ENCODE measurements at places on chromosomes 7 and 10.
A peak's percentile ranks its signal among the peaks of the same experiment; 100 is the strongest.

DNA sequence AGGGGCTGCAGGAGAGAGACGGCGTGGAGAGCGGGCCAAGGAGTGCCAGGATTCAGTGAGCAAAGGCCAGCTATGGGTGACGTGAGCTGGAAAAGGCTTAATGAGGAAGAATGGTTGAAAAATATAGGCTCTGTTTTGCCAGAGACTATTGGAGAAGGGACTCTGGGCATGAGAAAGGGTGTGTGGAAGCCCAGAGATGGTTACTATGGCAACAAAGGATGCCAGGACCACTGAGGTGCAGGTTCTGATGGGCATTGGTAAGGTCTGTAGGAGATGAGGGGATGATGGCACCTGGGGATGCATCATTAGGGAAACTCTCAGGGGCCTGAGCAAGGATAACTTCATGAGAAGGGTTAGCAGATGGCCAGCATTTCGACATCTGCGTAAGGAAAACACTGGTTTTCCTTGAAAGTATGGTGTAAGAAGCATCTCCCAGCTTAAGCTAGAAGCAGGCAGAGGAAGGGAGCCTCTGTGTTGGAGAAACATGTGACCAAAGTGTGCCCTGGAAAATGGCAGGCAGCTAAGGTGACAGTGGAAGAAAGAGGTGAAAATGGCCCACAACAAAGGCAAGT lies 21.6 kb upstream of the FAM180A start:
- DNase-seq: no peak

DNA sequence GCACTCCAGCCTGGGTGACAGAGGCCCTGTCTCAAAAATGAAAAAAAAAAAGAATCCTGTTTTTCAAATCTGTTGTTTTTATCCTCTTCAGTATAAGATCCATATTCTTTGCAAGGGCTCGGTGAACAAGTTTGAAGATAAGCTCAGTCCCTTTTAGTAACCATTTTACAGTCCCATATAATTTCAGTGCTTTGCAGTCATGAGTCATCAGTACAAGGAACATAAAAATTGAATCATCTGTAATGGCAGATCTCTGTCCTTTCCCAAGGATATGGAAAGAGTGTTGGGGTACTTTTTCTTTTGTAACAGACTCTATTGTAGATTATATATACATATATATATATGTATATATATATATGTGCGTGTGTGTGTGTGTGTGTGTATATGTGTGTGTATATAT lies 52.2 kb upstream of the ZPBP start:
- DNase-seq: no peak

- peak; percentile 35 for DNase-seq
Measured at GRCh38 chr7:28623105-28623730, 210.9 kb downstream of the CREB5 start.

- peak; percentile 17 for DNase-seq
Measured at GRCh38 chr7:96426027-96426426, 104.1 kb upstream of the SLC25A13 start.

DNA sequence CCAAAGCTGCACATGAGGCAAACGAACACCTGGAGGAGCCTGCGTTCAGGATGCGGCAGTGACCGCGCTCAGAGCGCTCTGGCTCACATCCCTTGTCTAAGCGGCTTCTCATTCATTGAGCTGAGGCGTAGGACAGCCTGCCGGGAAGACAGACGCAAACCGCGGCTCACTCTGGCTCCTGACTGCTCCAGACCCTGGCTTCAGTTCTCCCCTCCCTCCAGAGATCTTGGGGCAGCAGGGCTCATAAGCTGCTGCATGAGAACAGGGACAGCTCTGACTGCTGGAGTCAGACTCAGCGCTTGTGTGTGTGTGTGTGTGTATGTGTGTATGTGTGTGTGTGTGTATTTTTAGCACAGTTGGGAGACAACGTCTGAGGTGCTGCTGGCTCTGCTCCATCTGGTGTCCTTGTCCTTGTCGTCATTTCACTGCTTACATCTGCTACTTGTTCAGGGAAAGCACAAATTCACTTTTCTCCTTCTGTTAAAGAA lies 15.8 kb upstream of the LYZL2 start:
- no peak for DNase-seq

DNA sequence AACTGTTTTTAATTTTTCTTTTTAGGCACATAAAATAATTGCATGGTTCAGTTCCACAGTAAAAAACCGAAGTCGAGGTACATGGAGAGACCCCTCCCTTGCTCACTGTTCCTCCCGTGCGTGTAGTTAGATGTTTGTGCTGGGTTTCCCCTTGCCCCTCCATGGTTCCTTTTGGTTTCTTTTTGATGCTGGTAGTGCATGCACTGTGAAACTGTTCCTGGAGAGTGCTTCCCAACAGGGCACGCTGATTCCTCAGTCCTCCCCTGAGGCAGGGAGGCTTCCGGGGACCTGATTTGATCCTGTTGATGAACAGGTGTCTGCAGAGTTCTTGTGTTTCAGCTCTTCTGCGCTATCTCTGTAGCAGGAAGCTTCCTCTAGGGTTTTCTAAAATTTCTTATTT lies 69.5 kb downstream of the ADCY1 start:
- no peak for DNase-seq

DNA sequence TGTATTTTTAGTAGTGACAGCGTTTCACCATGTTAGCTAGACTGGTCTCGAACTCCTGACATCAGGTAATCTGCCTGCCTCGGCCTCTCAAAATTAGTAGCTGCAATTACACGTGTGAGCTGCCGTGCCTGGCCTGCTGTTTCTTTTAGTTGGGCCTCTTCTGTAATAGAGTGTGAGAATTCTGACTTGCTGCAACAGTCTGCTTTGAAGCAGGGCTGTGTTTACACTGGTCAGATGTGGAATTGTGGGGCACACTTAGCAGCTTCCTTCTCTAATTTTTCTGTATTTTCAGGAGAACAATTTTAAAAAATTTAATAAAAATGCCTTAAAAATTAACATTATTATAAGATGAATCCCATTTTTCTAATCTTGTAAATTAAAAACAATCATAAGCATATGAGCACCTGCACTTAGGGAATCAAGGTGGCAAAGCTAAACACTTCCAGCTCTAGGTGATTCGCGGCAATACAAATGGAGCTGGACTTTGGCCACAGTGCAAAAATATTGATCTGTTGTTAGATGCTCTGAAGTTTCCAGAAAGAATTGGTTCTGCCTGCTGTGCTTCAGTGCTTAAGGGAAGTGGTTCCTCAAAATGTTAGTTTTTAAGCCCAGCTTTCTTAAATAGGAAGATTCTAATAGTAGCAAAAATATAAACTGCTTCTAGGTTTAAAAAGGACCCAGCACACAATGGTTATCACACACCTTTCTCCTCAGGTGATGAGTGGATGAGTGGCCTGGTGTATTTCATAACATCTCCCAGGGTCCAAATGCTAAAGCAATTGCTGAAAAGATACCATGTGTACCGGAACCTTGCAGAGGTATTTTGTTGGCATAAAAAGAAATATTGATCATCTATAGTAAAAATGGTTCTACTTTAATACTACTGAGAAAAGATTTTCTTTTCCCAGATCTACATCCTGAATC lies 63.5 kb upstream of the ATRNL1 start:
- DNase-seq: no peak

GRCh38 chr7:1201916-1202315 lies 30.8 kb upstream of the UNCX start:
- no peak for DNase-seq

DNA sequence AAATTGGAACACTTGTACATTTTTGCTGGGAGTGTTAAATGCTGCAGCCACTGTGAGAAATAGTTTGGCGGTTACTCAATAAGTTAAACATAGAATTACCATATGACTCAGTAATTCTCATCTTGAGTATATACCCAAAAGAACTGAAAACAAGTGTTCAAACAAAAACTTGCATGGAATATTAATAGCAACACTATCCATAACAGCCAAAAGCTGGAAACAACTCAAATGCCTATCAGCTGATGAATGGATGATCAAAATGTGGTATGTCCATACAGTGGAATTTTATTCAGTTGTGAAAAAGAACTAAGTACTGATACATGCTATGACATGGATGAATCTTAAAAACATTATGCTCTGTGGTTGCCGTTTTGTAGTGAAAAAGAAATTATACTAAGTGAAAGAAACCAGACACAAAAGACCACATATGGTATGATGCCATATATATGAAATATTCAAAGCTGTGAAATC lies 63.0 kb upstream of the SP4 start:
- DNase-seq: no peak

GRCh38 chr10:7956508-7956907 lies 98.0 kb upstream of the GATA3 start:
- DNase-seq: peak; percentile 57

GRCh38 chr10:132965411-132966057 lies 23.2 kb upstream of the CFAP46 start:
- DNase-seq: no peak

GRCh38 chr7:26580064-26580591 lies 284.3 kb downstream of the SKAP2 start:
- DNase-seq: no peak

DNA sequence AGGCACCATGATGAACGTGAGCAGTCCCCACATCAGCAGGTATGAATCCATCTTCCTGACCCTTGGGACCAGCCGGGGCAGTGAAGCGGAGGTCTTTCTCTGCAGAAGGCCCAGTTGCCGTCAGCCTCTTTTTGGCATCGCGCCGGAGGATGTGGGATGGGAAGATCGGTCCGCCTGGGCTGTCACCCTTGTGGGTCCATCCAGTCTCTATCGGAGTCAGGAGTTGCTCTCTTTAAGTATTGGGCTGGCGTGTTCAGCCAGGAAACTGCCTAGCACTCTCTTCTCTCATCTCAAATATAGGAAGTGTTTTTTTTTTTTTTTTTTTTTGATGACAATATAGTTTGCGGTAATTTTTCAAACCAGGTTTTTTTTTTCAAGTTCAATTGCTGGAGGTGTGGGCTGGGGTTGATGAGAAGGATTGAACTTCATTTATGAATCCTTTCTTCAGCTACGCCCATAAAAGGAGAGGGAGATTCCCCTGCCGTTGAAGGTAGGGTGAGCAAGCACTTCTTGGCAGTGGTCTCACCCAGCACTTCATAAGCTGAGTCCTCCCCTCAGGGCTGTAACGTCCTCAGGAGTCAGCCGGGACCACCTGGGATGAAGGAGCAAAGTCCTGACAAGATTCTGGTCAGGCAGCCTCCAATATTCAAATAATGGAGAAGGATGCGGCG lies at the start of gene IL2RA:
Gene IL2RA (minus strand): TSS at position 267 of the 671 bp plus-strand sequence. CDS start 216 bp downstream, at position 51.
- DNase-seq: no peak

GRCh38 chr10:22606164-22606614 lies 108.2 kb downstream of the PIP4K2A start:
- DNase-seq: peak; percentile 90

- DNase-seq: peak; percentile 60
Measured at GRCh38 chr7:23544913-23545354, 13.2 kb upstream of the TRA2A start.

DNA sequence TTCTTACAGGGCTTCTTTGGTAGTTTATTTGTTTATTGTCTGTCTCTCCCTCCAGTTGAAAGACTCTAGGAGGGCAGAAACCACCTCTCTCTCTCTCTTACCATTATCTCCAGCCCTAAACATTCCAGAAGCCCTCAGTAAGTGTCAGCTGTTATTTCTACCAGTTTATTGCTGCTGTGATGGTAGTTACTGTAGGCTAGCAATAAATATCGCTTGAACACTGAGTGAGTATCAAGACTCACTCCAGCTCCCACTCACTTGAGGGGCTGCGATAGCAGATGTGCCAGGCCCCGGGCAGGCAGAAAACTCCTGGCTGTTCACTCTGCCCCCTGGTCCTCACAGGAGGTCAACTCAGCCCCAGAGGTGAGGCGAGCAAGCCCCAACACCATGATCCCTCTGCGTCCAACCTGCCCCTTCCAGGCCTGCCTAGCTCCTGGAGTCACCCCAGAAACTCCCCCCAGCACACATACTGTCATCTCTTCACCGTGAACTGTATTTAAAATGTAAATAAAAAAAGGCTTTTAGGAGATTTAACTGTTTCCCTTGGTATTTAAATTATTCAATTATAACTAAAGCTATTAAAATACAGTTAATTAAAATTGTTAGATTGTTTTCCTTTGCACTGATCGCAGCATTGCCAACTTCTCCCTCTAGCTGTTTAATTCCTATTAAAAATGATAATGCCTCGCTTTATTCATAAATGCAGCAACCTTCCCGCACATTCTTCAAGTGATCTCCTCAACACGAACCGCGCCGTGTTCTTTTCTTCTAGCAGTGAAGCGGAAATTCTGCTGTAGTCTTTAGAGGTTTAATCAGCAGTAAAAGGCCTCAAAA lies 321.1 kb upstream of the ZMIZ1 start:
- DNase-seq: no peak

- DNase-seq: no peak
Measured at GRCh38 chr10:98088186-98088971, 46.1 kb upstream of the R3HCC1L start.

- DNase-seq: no peak
Measured at GRCh38 chr7:34096777-34097176, 191.4 kb downstream of the BMPER start.

DNA sequence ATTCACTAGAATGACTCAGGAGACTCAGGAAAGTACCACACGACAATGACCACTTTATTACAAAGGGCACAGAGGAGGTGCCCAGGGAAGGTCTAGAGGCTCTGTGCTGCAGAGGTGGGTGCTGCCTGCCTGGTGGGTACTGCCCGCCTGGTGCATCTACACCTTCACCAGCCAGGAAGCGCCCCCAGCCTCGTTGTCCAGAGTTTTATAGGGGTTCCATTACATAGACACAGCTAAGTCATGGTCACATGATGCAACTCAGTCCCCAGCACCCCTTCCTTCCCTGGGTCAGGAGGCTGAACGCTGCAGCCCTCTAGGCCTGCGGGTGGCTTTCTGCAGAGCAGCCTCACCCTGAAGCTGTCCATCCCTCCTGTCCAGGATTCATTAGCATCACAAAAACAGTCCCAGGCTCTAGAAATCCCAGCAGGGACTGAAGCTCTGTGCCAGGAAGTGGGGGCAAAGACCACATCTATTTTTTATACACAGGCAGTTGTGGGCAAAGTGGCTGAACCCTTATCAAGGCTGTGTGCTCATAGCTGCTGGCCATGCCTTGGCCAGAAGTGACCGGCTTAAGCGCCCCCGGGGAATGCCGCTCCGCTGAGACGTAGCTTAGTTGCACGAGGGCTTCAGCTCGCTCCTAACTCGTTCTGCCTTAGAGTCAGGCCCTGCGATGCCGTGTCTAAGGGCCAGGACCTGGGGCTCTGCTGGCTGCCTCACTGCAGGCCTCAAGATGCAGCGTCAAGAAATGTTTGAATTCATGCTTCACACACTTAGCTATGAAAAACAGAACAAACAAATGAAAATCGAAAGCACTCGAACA lies 219.0 kb downstream of the GLRX3 start:
- no peak for DNase-seq

DNA sequence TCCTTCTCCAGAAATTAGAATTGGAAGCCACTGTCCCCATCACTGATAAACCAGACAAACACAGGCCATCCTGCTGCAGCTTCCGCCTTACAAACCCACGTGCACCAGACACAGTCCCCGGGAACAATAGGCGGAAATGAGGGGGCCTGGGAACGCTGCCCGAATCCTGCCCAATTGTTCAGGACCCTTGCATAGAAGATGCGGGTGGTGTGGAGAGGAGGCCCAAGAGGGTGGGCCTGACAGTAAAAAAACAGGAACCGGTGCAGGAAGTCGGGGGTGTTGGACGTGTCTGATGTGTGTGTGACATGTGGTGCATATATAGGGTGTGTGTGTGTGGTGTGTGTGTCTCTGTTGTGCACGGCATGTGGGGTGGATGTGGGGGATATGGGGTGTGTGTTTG lies 26.5 kb upstream of the CHST15 start:
- no peak for DNase-seq

- DNase-seq: no peak
Measured at GRCh38 chr10:49649294-49649693, 30.2 kb upstream of the C10orf53 start.

Measured in A172 (cell line).